Lung (tissue), 17 donors: ENCODE measurements at places on chromosomes 11 and 22. TPM values are rescaled to one million over a fixed set of nuclear protein-coding genes. Genes with fewer than 3 reads are reported as not detected.

OR51B4 gene
- total RNA-seq: not detected

OR2AT4 gene
- total RNA-seq: not detected

ST14 gene
- total RNA-seq: 81.1 TPM

PITPNM1 gene
- total RNA-seq: 67.3 TPM

EPS8L2 gene
- total RNA-seq: 166 TPM

GAL3ST1 gene
- 3.5 TPM for total RNA-seq

DDTL gene
- total RNA-seq: 3.5 TPM

KRTAP5-5 gene
- total RNA-seq: not detected

SPON1 gene
- 98.6 TPM for total RNA-seq
